ENCODE measurements at places on chromosomes 2 and 18. TPM values are rescaled to one million over a fixed set of nuclear protein-coding genes. Genes with fewer than 3 reads are reported as not detected.

C2orf66 gene
- not detected for total RNA-seq

TMEM163 gene
- total RNA-seq, result not detected

ANKRD39 gene
- 9.1 TPM for total RNA-seq

SLC38A11 gene
- 2.1 TPM for total RNA-seq

GRCh38 chr2:29245742-29246382, 130.6 kb downstream of the CLIP4 start:
- DNase-seq, result no peak

GRCh38 chr2:40458271-40458794, 6.4 kb upstream of the SLC8A1 start:
- DNase-seq, result no peak

Data from right lobe of liver (tissue), 6 donors.